Activated naive CD8-positive, alpha-beta T cell treated with anti-CD3 and anti-CD28 coated beads, Interleukin-2, amount 10 ng/mL, durations not matched to agents 7 days and 5 days (primary cell): ENCODE measurements at places on chromosomes 11 and 22.

- DNase-seq = no peak
Observed at GRCh38 chr22:20627432-20627831, 120.0 kb downstream of the MED15 start.

DNA sequence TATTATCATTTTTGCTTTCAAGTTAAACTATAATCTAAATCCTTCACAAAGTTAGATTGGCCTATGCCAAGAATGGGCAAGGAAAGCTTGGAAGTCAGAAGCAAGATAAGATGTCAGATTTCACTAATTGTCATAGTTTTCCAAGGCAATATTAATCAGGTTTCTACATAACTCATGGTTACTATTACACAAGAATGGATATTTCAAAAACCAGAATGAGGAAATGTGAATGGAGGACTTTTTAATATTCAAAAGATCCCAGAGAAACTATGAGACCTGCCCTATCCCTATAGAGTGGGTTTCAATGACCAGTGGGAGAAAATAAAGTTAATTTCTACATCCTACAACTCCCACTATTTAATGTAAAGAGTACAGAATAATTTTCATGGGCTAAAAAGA is 203.2 kb downstream of the CASP12 start:
- DNase-seq = no peak

- peak; percentile 83 for DNase-seq
Observed at GRCh38 chr22:25404928-25405816, 159.3 kb upstream of the GRK3 start.

DNA sequence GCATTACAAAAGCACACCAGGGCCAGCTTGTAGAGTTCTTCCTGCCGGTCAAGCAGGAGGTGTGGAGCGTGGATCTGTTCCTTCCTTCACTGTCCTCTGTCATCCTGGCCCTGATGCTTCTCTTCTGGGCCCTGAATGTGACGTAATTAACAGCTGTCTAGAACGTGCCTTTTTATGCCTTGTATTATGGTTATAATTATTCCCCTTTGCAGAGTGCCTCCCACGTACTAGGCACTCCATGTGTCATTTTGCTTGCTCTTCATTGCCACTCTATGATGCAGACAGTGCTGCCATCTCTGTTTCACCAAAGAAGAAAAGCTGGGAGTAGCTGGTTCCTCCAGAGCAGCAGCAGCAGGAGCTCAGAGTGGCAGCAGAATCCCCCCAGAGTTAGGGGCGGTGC is 132.1 kb upstream of the TTC12 start:
- DNase-seq = no peak

DNA sequence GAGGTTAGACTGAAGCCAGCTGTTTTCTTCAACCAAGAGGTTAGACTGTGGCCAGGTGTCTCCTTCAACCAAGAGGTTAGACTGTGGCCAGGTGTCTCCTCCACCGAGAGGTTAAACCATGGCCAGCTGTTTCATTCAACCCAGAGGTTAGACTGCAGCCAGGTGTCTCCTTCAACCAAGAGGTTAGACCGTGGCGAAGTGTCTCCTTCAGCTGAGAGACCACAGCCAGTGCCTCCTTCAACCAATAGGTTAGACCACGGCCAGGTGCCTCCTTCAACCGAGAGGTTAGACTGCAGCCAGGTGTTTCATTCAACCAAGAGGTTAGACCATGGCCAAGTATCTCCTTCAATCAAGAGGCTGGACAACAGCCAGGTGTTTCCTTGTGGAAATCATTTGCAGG is 498.1 kb downstream of the TBC1D22A start:
- no peak for DNase-seq

DNA sequence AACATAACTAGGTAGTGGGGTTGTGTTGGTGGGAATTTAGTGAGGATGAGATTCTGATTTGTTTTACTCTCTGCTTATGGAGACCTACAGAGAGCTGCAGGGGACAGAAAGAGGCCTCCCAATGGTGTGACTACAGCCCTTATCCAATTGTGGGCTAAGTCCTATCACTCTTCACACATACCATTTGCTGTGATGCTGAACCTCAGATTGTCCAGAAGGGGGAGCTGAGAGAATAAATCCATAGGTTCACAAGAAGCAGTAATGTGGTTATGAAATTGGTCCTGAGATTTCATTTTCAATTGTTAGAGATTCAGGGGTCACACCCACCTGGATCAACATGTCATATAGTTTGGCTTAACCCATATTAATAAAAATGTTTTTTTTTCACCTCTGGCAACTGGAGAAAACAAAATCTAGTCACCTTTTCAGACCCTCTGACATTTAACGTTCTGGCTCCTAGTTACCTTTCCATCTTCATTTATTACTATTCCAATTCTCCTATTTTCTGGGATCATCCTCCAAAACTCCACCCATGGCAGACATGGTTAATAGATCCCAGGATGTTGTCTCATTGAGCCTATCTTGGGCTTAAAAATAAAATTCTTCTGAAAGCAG is 53.3 kb upstream of the PTPN5 start:
- DNase-seq = no peak

GRCh38 chr22:28424427-28425080 is 255.1 kb downstream of the TTC28 start:
- DNase-seq = no peak

DNA sequence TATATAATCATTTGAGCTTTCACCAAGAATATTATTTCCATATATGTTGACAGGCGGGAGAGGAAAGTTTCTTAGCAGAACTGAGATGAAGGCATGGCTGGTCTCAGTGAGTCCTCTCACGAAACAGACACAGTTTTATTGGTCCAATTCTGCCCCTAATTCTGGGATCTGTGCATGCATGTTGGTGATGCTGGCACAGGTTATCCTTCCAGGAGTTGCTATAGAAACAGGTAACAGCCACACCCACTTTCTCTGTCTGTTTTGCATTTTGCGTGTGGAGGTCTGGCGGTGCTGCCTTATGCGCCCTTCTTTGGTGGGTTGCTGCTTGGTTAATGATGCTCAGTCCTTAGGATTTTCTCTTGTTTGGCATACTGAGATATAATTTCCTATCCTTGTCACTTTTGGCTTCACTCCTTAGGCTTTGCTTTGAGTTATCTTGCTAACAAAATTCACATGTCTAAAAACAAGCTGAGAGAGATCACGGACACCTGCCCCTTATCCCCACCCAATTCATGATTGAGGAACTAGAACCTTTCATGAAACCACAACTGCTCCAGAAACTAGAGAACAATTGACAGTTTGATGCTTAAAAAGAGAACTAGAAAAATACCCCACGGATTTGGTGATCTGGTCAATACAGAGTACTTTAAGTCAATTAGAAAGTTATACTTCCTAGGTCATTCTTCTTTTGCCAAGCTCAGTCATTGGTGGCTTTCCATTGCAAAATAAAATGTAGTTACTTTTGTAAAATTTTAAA is 189.3 kb downstream of the FAT3 start:
- no peak for DNase-seq

GRCh38 chr11:60334005-60334620 is 7.1 kb downstream of the MS4A6E start:
- DNase-seq = peak; percentile 36

- DNase-seq = no peak
Observed at GRCh38 chr11:27186580-27186979, 146.0 kb downstream of the BBOX1 start.

DNA sequence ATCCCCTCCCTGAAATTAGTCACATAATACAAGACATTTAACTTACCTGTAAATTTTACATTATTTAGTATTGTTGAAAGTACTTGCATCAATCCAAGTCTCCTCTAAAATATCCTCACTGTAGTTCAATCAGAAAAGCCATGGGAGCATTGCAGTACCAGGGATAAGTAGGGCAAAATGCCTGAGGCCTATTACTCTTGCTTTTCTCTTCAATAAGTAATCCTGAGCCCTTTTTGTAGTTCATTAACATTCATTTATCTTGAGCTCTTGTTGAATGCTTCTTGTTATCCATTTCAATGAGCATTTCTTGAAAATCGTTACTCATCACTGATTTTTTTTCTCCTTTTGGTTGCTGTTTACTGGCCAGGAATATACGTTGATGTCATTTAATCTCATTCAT is 414.7 kb downstream of the LRRC4C start:
- no peak for DNase-seq

DNA sequence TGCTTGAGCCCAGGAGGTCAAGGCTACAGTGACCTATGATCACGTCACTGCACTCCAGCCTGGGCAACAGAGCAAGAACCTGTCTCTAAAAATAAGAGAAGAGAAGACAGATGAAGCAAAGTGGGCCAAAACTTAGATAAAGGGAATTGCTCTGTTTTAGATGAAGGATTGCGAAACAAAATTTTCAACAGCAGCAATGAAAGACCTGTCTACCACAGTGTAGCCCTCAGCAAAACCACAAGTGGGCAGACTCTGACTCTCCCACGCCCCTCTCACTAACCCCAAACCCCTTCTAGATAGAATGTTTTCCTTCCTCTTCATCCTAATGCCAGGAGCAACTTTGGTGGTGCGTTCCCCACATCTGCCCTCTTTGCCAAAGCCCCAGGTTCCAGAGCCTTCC is 105.6 kb upstream of the ALDH3B2 start:
- DNase-seq = no peak

DNA sequence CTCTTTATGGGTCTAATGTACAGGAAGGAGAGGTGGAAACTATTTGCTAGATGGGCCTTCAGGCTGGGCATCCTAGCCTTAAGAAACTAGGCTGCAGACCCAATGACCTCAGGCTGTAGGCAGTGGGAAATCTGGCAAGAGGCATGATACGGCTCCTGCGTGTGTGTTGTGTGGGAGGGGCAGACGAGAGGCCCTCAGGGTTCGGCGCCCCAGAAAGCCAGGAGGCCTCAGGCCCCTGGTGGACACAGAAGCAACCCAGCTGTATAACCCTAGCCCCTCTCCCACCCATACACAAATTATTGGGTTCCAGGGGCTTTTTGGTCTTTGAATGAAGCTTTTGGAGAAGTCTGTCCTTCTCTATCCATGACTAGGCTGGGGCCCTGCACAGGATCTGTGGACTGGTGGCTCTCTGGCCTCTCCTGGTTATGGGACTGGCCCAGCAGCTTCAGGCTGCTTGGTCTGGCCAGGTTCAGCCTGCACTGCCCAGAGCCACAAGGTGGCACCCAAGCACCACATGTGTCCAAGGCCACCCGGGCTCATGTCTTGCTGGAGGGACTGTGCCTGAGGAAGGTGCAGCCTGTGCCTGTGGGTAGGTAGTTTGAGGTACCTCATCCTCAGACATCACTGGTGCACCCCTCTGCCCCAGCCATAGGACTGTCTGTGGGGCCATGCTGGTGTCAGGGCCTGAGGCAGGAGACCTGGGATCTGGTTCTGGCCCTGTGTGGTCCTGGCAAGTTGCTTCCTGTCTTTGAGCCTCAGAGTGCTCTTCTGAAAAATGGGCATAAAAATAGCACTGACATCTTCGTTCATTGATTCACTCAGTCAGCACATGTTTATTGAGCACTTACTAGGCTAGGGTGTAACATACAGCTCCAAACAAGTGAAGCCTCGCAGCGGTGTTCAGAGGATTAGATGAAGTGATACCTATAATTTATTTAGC is 87.5 kb downstream of the RRM1 start:
- DNase-seq = peak; percentile 56

GRCh38 chr22:38171927-38172831 is 9.5 kb downstream of the PLA2G6 start:
- DNase-seq = peak; percentile 29
